CD4-positive, alpha-beta T cell treated with Interferon gamma for 1 hour (primary cell): ENCODE measurements at places on chromosomes 2 and 18.

- no peak for DNase-seq
Measured at GRCh38 chr18:63603772-63604171, 16.6 kb downstream of the SERPINB13 start.

- DNase-seq, result no peak
Measured at GRCh38 chr2:102839668-102840388, 78.0 kb downstream of the TMEM182 start.

DNA sequence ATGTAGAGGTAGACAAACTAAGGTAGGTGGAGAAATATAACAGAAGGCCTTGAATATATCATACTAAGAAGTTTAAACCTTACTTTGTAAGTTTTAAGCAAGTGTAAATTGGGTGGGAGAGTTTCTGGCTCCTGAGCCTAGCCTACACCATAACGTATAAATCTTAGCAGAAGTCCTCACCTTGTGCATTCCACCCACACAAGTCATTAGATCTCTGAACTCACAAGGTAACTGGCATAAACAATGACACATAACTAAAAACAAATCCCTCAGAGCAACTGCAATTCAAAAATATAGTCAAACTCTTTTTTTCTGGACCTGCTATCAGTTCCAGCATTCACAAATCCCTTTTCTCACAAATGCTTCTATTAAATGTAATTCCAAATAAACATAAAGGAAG is 9.4 kb downstream of the REV1 start:
- no peak for DNase-seq

DNA sequence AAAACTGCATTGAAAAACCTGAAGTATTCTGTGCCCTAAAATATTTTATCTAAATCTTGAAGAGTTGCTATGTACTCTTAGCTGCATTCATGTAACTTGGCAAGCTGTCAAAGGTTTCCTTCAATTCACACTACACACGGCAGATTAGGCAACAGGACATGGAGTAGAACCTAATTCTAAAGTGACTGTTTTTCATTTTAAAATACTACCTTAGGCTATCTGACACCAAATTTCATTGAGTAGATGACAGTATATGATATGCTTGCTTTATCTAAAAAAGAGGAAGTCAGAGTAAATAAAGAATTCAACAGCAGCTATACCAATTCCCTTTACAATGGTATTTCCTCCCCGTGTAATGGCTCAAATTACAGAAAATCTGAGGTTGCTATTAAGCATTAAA is 45.4 kb downstream of the EXOC6B start:
- DNase-seq, result no peak

DNA sequence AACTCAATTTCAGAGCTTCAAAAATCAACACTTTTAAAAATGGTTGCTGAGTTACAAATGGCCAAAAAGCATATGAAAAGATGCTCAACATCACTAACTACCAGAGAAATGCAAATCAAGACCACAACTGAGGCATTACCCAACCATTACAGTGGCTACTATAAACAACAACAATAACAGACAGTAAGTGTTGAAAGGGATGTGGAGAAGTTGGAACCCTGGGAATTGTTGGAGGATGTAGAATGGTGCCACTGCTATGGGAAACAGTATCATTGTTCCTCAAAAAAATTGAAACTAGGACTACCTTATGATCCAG is 173.3 kb upstream of the SPRED2 start:
- no peak for DNase-seq

DNA sequence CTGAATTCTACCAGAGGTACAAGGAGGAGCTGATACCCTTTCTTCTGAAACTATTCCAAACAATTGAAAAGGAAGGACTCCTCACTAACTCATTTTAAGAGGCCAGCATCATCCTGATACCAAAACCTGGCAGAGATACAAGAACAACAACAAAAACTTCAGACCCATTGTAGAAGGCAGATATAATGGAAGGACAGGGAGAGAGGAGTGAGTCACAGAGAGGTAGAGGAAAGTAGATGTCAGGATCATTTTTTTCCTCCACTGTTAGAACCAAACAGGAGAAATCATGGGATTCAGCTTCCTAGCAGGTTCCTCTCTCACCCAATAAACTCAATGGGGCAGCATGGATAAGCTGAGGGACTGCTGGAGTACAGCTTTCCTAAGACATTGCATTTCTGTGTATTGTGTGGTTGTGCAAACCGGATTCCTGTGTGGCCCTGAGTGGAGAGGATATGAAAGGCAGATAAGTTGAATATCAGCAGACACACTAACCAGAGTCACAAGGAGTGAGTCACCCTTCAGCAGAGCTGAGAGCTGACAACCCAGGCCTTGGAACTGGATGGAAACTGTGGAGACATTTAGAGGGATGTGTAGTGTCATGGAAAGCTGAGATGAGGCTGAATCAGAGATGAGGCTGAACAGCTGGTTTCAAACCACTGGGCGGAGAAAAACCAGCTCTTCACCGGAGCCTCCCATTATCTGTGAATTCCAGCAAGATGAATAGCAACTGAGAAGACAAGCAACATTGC is 60.9 kb upstream of the MMADHC start:
- no peak for DNase-seq

- no peak for DNase-seq
Measured at GRCh38 chr2:238502956-238503791, 76.4 kb downstream of the ASB1 start.
